Smooth muscle cell of the pulmonary artery (primary cell): ENCODE measurements at places on chromosomes 2 and 18. TPM values are rescaled to one million over a fixed set of nuclear protein-coding genes. Genes with fewer than 3 reads are reported as not detected.

The POTEI gene
- not detected in 2 replicates for total RNA-seq

The ICOS gene
- 0.07 TPM in 1 of 2 replicates, not detected in the other for total RNA-seq

The ZC3H8 gene
- 5.9 and 7.4 TPM in 2 replicates for total RNA-seq

The RESP18 gene
- not detected in 2 replicates for total RNA-seq

The CYBRD1 gene
- 265 and 312 TPM in 2 replicates for total RNA-seq

The GALNT3 gene
- 1.8 and 6.3 TPM in 2 replicates for total RNA-seq

The VWC2L gene
- total RNA-seq = not detected in 2 replicates

The SCN7A gene
- total RNA-seq = under 0.01 TPM in 1 of 2 replicates, not detected in the other

The NAGK gene
- total RNA-seq = 54.6 and 55.8 TPM in 2 replicates

The MAP3K19 gene
- total RNA-seq = not detected in 2 replicates

The CXCR1 gene
- total RNA-seq = not detected in 2 replicates

The PJVK gene
- 1.2 and 2.5 TPM in 2 replicates for total RNA-seq

The LOXL3 gene
- total RNA-seq = 110 and 319 TPM in 2 replicates

The LMAN2L gene
- 32.1 and 32.5 TPM in 2 replicates for total RNA-seq

The MREG gene
- 2.8 and 4.4 TPM in 2 replicates for total RNA-seq

The CHST9 gene
- total RNA-seq = not detected in 2 replicates

The CCDC74B gene
- total RNA-seq = 5.0 TPM in 2 replicates

The NETO1 gene
- total RNA-seq = not detected in 2 replicates

The ANKRD29 gene
- total RNA-seq = 2.0 and 8.3 TPM in 2 replicates

The VWA3B gene
- not detected in 2 replicates for total RNA-seq

The NDUFB3 gene
- total RNA-seq = 35.9 and 48.2 TPM in 2 replicates

The RUFY4 gene
- not detected in 2 replicates for total RNA-seq

The SPC25 gene
- total RNA-seq = 0.17 and 1.1 TPM in 2 replicates

The GRB14 gene
- 4.1 and 10.4 TPM in 2 replicates for total RNA-seq

The IL1R1 gene
- 109 and 129 TPM in 2 replicates for total RNA-seq

The TLX2 gene
- total RNA-seq = not detected in 2 replicates

The PIEZO2 gene
- 5.3 and 12.2 TPM in 2 replicates for total RNA-seq

The ZNF396 gene
- total RNA-seq = 1.9 and 3.5 TPM in 2 replicates

The KCNG3 gene
- total RNA-seq = not detected in 2 replicates

The KIF5C gene
- total RNA-seq = 0.10 and 0.13 TPM in 2 replicates

The LBX2 gene
- 0.59 and 4.5 TPM in 2 replicates for total RNA-seq

The TRAF3IP1 gene
- 8.1 and 12.0 TPM in 2 replicates for total RNA-seq

The EPAS1 gene
- 161 and 219 TPM in 2 replicates for total RNA-seq

The ALLC gene
- total RNA-seq = not detected in 2 replicates

The C1QL2 gene
- not detected in 2 replicates for total RNA-seq

The ABHD3 gene
- total RNA-seq = 4.9 and 6.4 TPM in 2 replicates

The KCNJ13 gene
- not detected in 2 replicates for total RNA-seq

The LINC00305 gene
- not detected in 2 replicates for total RNA-seq

The IGFBP2 gene
- 705 and 731 TPM in 2 replicates for total RNA-seq

The CCDC74A gene
- 8.9 and 10.1 TPM in 2 replicates for total RNA-seq

The SERPINB3 gene
- 0.07 TPM in 1 of 2 replicates, not detected in the other for total RNA-seq

The DNER gene
- total RNA-seq = 0.20 and 1.0 TPM in 2 replicates

The INHBB gene
- total RNA-seq = 0.03 and 0.52 TPM in 2 replicates

The TEKT4 gene
- total RNA-seq = not detected in 2 replicates

The MOGAT1 gene
- total RNA-seq = not detected in 2 replicates

The CYS1 gene
- total RNA-seq = 1.6 and 2.6 TPM in 2 replicates

The IL36RN gene
- total RNA-seq = not detected in 2 replicates
